Kidney epithelial cell (primary cell): ENCODE measurements at places on chromosomes 3 and 15.

GRCh38 chr3:190747571-190747970, 114.9 kb downstream of the GMNC start:
- no peak for DNase-seq

GRCh38 chr3:194450341-194450740, 36.5 kb downstream of the ATP13A3 start:
- DNase-seq: no peak

DNA sequence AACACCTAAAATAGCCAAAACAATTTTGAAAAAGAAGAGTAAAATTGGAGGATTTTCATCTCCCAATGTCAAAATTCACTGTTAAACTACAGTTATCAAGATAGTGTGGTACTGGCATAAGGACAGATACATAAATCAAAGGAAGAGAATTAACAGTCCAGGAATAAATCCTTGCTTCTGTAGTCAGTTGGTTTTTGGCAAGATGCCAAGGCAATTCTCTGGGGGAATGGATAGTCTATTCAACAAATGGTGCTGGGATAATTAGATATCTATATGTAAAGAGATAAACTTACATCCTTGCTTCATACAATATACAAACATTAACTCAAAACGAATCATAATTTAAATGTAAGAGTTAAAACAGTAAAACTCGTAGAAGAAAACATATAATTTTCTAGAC, 57.9 kb upstream of the SELENOK start:
- DNase-seq: no peak

DNA sequence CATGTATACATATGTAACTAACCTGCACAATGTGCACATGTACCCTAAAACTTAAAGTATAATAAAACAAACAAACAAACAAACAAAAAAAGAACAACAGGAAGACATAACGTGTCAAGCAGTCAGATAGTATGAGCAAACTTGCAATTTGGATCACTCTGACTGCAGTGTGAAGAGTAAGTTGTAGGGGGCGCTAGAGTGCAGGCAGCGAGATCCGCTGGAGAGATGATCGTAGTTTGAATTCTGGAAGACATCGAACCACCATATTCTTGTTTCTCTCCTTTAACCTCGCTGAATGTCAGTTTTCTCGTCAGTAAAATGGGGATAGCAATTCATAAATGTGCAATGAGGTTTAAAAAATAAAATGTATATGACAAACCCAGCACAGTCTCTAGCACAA, 165.2 kb upstream of the LMCD1 start:
- DNase-seq: no peak

- DNase-seq: no peak
Measured at GRCh38 chr3:18092726-18093125, 332.4 kb downstream of the SATB1 start.

DNA sequence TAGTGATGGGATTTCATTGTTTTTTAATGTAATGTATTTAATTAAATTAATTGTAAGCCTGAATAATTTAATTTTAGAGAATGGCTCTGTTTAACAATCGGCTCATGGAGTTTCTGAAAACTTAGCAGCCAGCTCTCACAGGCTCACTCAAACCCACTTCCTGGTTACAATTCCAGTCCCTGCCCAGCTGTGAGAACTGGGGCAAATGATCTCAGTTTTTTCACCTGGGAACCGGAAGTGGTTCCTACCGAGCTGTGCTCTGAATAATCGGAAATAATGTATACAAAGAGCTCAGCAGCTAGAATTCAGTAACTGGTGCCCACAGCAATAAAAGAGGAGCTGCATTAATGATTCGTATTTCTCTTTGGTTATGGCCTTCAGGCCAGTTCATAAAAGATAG, 244.3 kb upstream of the MCTP2 start:
- DNase-seq: no peak

- peak; percentile 35 for DNase-seq
Measured at GRCh38 chr15:52427804-52428203, 100.9 kb downstream of the MYO5A start.

GRCh38 chr3:60391292-60391691, 860.0 kb downstream of the FHIT start:
- DNase-seq: no peak

DNA sequence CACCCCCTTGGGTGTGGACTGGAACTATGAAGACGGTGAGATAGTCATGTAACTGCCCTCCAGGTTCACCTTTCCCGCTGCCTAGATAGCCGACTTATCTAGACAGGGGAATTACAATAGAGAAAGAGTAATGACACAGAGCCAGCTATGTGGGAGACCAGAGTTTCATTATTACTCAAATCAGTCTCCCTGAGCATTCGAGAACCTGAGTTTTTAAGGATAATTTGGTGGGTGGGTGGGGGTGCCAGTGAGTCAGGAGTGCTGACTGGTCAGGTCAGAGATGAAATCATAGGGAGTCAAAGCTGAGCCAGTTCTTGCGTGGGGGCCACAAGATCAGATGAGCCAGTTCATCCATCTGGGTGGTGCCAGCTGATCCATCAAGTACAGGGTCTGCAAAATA, 19.7 kb upstream of the DNAJC19 start:
- DNase-seq: no peak

GRCh38 chr3:159839561-159840379, 148.9 kb upstream of the IL12A start:
- DNase-seq: no peak

DNA sequence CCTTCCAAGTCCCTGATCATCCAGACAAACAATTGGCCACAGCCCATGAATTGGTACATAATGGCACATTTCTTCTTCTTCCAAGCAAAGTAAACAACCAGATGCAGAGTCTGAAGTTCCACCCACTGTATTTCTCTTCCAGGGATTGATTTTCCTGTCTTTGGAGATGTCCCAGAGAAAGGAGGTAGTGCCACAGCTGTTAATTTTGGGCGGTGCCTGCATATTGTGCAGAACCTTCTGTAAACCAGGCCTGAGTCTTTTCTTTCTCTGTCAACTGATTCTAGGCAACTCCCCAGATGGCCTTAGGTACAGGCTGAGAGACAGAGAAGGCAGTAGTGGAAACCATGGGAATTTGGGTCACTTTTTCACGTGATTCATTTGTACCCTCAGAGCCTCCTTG, 73.5 kb upstream of the TNIK start:
- no peak for DNase-seq

GRCh38 chr3:171284308-171285075, 175.7 kb downstream of the TNIK start:
- peak; percentile 96 for DNase-seq

DNA sequence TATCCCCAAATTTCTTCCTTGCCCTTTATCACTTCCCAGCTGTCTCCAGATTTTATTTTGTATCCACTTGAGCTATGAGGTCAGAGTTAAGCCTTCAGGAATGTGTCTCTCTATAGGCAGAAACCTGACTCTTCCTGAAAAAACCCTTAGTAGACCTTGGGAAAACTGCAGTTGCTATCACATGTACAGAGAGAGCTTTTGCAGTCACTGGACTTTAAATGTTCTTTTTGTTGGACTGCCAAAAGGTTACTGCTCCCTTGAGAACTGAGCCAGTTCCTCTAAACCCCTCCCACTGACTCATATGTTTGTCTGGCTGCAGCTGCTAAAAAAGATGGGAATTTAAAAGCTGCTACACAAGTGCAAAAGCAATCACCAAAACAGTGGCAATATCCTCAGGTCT, 169.1 kb upstream of the CCDC54 start:
- DNase-seq: peak; percentile 80

DNA sequence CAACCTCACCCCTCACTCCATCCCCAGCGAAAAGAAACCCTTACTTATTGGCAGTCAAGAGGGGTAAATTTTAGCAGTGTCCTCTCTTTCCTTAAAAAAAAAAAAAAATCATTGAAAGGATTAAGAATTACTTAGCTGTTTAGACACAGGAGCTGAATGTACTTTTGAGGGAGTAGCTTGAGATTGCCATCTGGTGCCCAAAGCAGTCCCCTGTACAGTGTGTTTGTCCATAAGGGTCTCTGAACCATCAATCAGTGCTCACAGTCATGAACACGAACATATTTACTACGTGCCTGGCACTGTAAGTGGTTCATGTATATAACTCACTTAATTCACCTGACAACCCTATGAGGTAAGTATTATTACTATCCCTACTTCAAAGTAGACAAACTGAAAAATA, 463.5 kb downstream of the RAP2B start:
- DNase-seq: no peak

DNA sequence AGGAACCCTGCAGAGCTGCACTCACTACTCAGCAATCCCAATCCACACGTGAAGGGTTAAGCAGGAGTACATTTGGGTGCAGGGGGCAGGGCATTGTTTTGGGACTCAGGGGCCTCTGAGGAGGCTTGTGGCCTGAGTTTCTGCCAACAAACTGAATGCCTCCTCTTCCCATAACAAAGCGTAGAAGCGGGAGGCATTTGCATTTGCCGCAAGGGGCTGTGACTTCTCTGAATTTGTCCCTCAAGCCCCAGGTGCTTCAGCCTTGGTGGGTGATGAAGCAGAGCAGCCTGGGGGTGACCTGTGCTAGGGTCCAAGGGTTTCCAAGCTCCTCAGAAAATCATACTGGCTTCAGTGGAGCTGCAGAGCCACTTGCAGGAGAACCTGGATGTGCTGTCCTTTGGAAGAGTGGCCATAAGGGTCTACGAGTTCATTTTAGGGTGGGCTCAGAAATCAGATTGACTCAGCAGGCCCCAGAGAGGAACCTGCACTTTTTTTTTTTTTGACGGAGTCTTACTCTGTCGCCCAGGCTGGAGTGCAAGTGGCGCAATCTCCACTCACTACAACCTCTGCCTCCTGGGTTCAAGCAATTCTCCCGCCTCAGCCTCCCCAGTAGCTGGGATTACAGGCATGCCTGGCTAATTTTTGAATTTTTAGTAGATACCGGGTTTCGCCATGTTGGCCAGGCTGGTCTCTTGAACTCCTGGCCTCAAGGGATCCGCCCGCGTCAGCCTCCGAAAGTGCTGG, 1.4 kb upstream of the RPSA start:
- no peak for DNase-seq

DNA sequence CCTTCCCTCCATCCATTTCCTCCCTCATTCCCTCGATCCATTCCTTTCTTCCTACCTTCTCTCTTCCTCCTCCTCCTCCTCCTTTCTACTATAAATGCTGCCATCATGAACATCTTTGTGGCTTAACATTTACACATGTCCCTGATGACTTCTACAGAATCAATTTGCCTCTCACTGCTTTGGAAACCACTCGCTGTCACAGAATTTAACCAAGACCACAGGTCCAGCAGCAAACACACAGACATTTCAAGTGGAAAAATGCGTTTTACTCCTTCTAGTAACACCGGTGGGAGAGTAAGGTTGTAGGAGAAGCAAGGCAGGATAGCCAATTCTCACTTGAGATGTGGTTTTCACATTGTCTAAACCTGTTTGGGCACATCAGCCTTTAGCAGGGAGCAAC, 101.4 kb upstream of the LRIG1 start:
- DNase-seq: no peak

DNA sequence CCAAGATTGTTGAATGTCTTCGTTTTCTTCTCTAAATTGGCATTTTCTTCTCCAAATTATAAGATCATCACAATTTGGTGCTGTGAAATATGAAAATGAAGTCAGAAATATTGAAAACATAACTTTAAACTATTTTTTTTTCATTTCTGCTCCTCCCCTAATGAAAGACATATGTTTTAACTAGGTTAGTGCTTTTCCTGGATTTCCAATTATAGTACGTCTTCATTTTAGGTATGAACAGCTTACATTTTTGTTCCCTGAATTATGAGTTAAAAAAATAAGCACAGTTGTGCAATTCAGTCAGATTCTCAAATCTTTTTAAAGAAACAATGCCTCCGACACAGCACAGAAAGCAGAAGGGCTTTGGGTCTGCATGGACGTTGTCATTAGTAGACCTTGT, 83.5 kb upstream of the CFAP20DC start:
- no peak for DNase-seq

DNA sequence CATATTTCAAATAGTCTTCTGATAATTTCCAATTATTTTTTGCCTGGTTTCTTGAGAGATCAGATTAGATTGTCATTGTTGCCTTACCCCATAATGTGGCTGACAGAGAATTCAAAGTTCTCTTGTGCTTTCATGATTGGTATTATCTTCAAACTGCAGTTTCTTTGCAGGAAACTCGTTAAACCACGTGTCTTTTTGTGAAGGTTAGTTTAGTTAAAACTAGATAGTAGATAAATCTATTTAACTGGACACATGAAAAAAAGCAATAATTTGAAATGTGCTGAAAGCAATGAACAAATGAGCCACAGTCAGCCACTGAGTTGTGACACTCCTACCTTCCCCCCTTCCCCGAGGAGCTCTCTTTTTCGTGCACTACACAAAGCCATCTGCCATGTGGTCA, 327.5 kb upstream of the UMPS start:
- no peak for DNase-seq

- DNase-seq: no peak
Measured at GRCh38 chr3:3783696-3784095, 15.5 kb upstream of the LRRN1 start.

- no peak for DNase-seq
Measured at GRCh38 chr15:38134252-38134651, 118.4 kb upstream of the SPRED1 start.

- DNase-seq: no peak
Measured at GRCh38 chr15:58966698-58967097, 20.8 kb upstream of the RNF111 start.

- DNase-seq: no peak
Measured at GRCh38 chr15:53589520-53590057, 169.9 kb downstream of the WDR72 start.

- no peak for DNase-seq
Measured at GRCh38 chr3:117756563-117756962, 1047.0 kb downstream of the TUSC7 start.

DNA sequence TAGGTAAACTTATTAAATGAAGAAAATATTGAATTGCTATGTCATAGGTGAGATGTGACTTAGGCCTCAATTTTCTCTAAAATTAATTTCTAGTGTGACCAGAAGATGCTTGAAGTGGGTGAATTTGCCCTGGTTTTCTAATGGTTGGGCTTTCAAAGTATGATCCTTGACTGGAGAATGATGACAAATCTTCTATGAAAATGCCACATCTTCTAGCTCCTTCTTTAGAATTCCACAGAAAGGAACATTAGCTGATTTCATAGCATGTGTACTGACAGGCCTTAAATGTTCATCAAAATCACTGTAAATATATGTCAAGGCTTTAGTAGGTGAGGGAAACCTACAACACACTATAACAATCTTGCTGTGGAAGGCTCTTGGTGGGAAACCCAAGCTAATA, 8.9 kb downstream of the ABI3BP start:
- no peak for DNase-seq

DNA sequence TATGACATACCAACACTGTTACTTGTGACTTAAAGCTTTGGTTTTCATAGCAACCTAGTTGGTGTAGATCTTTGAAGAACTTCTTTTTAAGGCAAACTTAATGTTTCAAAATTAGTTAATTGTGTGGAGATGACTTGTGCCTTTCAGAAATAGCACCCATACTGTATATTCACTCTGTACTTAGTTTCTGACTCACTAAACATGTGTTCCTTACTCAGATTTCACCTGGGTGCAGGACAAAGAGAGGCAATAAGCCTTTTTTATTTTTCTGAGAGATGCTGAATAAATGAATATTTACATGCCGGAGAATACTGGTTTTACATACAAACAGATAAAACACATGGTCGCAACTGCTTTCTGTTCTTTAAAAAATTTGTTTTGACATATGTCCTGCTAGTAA, 44.8 kb downstream of the SLC25A26 start:
- no peak for DNase-seq

- DNase-seq: no peak
Measured at GRCh38 chr3:54538346-54538745, 389.5 kb downstream of the LRTM1 start.

GRCh38 chr15:79028411-79028964, 62.1 kb downstream of the RASGRF1 start:
- no peak for DNase-seq
